ENCODE measurements at places on chromosomes 7 and 10.

DNA sequence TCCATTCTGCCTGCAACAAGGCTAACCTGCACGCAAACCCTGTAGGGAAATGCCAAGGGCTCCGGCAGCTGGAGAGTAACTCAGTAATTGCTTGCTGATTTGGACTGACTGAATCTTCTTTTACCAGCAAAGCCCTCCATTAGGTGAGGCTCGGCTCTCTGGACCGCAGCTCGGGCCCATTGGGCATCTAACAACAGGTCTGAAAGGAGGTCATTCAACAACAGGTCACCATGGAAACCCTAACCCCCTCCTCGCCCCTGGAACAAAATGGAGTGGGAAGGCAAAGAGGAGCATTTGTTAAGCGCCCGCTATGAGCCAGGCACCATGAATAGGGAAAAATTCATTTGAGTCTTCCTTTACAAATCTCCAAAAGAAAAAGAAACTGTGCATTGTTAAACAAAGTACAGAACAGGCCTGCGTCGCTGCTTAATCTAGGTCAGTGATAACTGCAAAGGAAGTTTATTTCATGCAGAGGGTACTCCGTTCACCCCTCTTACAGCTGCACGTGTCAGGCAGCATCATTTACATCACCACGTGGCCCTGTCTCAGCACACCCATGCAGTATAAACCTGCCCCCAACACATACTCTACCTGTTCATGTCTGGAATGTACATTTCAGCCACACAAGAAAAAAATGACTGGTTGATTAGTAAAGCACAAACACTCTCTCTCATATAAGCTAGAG, 248.8 kb upstream of the NEBL start:
- no peak for DNase-seq

DNA sequence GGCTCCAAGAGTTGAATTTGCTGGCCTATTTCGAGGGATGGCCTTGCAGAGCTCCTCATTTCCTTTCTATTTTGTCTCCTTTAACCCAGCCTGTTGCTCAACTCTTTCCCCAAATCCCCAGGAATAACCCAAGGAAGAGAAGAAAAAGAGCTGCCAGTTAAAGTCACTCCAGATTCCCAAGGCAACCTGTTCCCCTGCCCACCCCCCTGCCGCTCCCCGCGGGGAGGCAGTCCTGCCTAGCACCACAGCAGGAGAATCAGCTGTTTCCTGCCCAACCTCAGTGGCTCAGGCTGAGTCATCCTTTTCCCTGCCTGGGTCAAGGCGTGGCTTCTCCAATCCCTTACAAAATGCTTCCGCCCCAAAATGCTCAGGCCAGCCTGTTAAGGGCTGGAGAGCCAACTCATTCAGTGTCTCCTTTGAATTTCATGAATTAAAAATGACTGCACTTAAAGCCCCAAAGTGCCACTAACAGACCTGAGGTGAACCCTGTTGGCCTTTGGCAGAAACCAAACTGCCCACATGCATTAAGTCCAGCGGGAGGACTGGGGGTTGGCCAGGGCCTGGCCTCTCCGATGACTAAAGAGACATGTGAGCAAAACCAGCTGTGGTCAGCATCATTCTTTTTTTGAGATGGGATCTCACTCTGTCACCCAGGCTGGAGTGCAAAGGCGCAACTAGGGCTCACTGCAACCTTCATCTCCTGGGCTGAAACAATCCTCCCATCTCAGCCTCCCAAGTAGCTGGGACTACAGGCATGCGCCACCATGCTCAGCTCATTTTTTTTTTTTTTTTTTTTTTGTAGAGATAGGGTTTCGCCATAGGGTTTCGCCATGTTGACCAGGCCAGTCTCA, 83.2 kb upstream of the KIF5B start:
- DNase-seq: no peak

DNA sequence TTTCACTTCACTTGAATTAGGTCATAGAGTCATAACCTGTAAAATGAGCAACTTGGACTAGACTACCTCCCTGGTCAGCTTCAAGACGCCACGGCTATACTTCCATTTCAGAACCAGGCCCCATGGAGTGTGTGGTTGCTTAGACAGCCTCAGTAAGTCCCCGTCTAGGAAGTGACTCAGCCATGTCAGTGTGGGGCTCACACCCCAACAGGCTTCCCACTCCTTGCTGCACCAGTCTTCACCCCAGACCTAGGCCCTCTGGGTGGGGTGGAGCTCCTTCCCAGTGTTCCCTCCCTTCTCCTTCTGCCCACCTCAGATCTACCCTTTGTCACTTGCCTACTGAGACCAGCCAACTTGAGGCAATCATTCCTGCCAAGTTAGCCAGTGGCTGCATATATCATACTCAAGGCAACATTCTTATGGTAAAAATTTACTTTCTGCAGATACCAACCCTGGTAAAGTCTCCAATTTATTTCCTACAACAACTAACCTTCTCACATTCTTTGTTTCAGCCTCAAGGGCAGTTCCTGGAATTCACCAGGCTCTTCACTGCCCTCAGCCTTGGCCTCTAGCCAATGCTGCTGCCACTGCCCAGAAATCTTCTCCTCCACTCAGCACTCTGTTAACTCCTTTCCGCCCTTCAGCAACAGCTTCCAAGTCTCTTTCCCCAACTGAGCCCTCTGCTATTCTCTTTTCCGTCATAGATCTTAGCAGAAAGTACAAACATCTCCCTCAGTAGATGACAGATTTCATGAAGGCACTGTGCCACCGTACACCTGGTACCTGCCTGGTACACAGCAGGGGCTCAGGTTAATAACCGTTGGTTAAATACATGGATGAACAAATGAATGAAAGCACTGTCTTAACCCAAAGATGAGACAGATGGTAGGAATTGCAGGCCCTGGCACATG, 31.3 kb upstream of the ZNRF2 start:
- DNase-seq: no peak

DNA sequence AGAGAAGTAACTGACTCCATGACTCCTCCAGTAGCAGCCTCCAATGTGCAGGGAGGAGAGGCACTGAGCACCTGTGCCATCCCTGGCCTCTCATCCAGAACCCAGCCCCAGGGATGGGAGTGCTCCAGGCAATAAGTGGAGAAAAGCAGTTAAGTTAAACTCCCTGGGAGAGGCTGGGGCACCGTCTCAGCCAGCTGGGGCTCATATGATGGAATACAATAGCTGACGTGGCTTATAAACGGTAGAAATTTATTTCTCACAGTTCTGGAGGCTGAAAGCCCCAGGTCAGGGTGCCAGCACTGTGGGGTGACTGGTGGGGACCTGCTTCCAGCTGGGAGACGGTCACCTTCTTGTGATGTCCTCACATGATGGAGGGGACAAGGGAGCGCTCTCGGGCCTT, 94.7 kb downstream of the RAMP3 start:
- DNase-seq: no peak

GRCh38 chr10:75417522-75417927, 13.9 kb upstream of the LRMDA start:
- no peak for DNase-seq

DNA sequence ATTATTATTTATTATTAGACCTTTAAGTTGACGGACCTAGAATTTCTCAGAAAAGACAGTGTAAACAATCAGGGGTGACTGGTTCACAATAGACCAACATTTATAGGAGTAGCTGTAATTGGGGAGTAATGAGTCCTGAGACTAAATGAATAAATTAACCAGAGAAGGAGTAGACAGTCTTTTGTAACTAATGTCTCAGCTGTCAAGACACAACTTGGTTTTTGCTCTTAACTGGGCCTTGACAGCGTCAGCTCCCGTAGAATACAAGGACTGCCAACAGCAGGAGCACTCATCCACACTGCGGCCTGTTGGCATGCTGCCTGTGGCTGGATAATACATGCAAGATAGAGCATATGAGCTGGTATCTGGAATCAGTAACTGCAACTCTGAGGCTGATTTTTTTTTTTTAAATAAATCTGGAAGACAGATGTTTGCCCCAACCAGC, 123.9 kb downstream of the CACNA2D1 start:
- no peak for DNase-seq

DNA sequence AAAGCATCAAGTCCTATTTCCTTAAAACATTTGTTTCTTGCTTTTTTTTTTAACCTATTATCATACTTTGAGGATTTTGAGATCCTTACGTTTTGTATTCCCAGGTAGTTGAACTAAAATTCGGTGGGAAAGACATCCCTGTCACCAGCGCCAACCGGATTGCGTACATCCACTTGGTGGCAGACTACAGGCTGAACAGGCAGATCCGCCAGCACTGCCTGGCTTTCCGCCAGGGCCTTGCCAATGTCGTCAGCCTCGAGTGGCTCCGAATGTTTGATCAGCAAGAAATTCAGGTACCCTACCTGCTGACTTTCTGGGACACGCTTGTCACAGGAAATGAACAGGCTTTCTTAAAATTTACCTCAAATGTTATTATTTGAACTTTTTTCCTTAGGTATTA, 83.0 kb upstream of the DNAJB6 start:
- DNase-seq: no peak

DNA sequence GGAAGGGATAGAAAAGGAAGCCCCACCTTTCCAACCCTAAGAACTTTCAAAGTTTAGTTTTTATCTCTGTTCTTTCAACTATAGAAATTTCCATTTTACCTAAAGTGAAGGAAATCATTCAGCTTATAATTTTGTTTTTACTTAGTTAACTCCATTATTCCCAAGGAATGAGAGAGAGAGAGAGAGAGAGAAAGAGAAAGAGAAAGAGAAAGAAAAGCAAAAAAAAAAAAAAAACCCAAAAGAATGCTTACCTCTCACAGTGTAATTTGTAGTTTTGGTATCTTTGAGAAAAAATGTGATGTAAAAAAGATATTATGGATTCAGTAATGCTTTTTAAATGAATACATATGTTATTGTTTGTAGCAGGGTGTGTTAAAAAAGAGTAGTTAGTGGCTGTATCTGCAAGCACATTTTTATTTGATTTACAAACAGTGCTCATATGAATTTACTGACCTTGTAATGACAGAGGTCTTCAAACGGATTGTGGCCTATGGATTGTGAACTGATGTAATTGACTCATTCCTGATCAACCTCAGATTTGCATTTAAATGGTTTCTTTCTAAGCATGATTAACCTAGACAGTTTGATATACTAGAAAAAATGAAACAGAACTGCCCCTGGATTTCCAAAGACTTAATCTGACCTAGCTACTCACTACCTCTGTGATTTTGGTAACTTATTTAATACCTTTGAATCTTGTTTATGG, 64.9 kb downstream of the LCOR start:
- no peak for DNase-seq

GRCh38 chr10:14673189-14673861, 101.4 kb downstream of the FAM107B start:
- no peak for DNase-seq

Data from effector CD4-positive, alpha-beta T cell (primary cell).